Activated CD4-positive, alpha-beta T cell treated with anti-CD3 and anti-CD28 coated beads, Interleukin-2, Interleukin-6, amounts not matched to agents 100 ng/mL and 50 ng/mL, durations not matched to agents 16 hours and 8 hours (primary cell): ENCODE measurements at places on chromosomes 2 and 18.

- peak; percentile 64 for DNase-seq
These were observed 302 bp downstream of the TXNL4A start for GRCh38 chr18:79988071-79988450.

GRCh38 chr18:60570172-60570571 lies 197.6 kb upstream of the MC4R start:
- no peak for DNase-seq

- DNase-seq, result peak; percentile 34
These were observed 62.0 kb upstream of the ATL2 start for GRCh38 chr2:38438883-38439612.

DNA sequence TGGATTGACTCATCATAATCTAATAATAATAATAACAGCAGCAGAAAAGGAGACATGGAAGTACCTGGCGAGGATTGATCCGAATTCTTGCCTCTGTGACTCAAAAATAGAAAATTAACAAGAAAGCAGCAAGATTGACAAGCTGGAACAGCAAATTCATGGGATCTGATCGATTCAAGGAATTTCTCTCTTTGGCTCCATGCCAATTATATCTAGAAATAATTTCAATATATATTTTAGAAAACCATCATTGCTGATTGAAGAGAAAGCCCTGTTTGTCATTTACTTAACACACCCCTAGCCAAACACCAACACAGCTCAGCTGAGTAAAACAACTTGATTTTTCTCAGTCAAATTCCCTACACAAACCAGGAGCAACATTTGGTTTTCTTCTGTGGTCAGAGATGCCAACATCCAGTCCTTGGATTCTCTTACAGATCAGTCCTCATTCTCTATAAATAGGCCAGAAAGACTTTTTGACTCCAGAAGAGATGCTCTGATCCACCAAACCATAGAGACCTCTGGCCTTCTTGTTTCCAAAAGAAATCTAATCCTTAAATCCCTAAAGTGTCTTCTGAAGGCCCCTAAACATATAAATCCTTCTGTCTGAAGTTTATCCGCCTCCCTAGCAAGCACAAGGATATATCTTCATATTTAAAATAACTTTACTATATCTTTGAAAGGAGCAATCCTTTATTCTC lies 129.9 kb downstream of the CACNB4 start:
- DNase-seq, result no peak

DNA sequence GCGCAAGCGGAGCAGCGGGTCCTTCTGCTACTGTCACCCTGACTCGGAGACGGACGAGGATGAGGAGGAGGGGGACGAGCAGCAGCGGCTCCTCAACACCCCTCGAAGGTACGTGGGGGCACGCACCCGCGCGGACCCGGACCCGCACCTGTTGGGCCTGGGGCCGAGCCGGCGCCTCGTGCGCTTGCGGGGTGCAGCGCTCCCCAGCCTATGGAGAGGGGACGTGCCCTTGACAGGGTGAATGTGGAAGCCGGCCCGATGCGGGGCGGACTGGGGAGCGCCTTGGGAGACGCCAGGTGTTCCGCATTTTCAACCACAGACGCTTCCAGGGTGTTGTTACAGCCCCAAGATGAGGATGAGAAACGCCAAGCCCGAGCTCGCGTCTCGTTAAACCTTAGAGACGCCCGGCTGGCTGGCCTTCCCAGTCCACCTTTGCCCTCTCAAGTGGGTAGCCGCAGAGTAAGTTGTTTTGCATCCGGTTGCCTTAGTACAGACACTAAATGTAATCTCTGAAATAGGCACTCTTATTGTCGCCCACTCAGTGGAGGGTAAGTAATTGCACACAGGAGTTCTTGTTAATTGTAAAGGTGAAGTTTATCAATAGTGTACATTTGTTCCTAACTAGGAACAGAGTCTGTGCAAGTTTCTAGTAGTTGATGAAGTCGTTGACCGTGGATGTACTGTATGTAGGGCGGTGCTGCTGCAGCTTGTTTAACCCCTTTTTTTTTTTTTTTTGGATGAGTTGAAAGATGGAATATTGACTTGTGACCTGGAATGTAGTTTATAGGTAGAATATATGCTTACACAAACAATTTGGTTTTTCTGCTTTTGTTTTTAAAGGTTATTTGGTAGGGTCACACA lies 815 bp downstream of the GMCL1 start:
- DNase-seq, result peak; percentile 59

- DNase-seq, result no peak
These were observed 183.4 kb downstream of the GALR1 start for GRCh38 chr18:77433076-77433475.

- DNase-seq, result no peak
These were observed 94.1 kb upstream of the LDLRAD4 start for GRCh38 chr18:13124411-13124810.

DNA sequence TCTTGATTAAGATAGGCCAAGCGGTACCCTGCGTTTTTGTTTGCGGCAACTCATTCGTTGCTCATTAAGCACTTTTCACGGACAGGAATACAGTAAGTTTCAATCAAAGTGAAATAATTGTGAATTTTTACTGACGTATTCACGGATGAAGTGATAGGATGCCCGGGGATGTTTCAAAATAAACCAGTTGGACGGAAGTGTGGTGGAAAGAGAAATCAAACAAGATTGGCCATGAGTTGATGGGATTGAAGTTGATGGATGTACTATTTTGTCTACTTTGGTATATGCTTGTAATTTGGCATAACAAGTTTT lies 481 bp downstream of the TMEM177 start:
- DNase-seq, result no peak

DNA sequence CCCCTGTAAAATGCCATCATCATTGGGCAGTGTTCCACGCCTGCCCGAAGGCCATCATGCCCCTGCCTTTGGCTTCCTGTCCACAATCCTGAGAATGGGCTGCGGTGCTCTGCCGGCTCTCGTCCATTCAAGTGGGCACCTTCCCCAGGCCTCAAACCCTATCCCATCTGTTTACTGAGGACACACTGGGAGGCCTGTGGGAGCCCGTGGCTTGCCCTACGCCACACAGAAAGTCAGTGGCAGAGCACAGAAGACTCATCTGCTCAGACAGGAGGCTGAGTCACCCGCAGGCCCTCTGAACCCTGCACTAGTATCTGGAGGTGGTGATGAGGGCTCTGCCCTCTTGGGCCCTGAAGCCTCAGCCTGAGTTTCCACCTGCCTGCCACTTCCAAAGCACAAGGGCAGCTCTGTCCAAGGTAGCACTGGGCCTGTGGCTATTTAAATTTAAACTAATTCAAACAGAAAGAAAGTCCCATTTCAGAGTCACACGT lies 19.1 kb upstream of the ANKRD53 start:
- DNase-seq, result no peak

- DNase-seq, result no peak
These were observed 47.6 kb downstream of the ACTR3 start for GRCh38 chr2:113937501-113937900.

GRCh38 chr18:57143265-57143664 lies 3.6 kb upstream of the BOD1L2 start:
- DNase-seq, result no peak

GRCh38 chr2:84247532-84247931 lies 211.5 kb downstream of the SUCLG1 start:
- no peak for DNase-seq

GRCh38 chr2:237125967-237126366 lies 40.3 kb downstream of the COPS8 start:
- DNase-seq, result no peak

- peak; percentile 2 for DNase-seq
These were observed 459.3 kb downstream of the GALR1 start for GRCh38 chr18:77708826-77709506.

DNA sequence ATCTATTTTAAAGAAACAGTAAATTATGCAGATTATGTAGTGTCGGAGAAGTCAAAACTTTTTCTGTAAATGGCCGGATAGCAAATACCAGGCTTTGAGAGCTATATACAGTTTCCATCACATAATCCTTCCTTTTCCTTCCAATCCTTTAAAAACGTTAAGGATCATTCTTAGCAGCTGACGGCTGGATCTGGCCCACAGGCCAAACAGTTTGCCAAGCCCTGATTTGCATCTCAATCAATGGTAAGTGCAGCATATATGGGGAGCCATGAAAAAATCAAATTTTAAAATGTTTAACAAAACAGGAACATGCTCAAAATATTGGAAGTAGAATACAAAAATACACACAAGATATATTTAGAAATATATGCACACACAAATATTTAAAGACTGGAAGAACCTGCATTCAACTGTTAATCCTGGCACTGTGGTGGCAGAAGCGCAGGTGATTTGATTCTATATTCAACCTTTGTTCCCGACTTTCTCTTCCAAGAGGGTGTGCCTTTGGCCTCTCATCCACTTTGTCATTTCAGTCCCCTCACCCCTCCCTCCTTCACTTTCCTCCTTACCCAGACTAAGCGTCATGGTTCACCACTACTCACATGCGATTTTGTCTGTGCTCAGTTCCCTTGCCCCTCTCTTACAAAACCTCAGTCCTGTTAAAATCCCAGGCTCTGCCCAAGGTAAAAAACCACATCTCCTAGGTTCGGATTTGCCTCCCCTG lies 27.3 kb downstream of the NDUFA10 start:
- no peak for DNase-seq

DNA sequence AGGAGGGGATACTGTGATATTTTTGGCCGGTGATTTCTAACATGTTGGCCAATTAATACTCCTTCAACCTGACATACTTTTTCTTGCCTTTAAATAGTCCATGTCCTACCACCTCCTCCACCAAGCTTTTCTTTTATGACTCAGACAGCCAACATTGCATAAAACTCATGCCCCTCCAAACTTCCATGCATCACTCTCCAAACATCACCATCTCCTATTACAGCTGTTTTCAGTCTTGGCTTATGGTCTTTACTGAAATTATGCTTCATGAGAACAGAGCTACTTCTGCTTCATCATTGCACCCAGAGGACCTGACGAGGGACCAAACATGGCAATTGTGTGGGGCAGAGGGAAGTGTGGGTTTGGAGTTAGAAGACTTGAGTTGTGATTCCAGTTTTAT lies 305.4 kb downstream of the LPIN1 start:
- no peak for DNase-seq

DNA sequence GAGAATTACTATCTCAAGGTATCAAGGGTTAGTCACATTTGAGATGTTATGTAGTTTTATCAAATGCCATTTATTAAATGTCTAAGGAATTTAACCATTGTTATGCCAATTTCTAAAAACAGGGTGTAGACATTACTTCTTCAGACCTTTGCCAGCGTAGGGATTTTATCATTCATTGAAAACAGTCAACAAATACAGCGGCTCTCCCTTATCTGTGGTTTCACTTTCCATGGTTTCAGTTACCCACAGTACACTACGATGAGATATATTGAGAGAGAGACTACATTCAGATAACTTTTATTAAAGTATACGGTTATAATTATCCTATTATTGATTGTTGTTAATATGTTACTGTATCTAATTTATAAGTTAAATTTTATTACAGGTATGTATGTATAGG lies 234.7 kb downstream of the TMX3 start:
- no peak for DNase-seq

GRCh38 chr2:222364285-222364895 lies 60.0 kb upstream of the SGPP2 start:
- peak; percentile 4 for DNase-seq

GRCh38 chr2:53636596-53636995 lies 131.0 kb upstream of the CHAC2 start:
- no peak for DNase-seq

- no peak for DNase-seq
These were observed 32.3 kb downstream of the STEAP3 start for GRCh38 chr2:119255760-119256581.

DNA sequence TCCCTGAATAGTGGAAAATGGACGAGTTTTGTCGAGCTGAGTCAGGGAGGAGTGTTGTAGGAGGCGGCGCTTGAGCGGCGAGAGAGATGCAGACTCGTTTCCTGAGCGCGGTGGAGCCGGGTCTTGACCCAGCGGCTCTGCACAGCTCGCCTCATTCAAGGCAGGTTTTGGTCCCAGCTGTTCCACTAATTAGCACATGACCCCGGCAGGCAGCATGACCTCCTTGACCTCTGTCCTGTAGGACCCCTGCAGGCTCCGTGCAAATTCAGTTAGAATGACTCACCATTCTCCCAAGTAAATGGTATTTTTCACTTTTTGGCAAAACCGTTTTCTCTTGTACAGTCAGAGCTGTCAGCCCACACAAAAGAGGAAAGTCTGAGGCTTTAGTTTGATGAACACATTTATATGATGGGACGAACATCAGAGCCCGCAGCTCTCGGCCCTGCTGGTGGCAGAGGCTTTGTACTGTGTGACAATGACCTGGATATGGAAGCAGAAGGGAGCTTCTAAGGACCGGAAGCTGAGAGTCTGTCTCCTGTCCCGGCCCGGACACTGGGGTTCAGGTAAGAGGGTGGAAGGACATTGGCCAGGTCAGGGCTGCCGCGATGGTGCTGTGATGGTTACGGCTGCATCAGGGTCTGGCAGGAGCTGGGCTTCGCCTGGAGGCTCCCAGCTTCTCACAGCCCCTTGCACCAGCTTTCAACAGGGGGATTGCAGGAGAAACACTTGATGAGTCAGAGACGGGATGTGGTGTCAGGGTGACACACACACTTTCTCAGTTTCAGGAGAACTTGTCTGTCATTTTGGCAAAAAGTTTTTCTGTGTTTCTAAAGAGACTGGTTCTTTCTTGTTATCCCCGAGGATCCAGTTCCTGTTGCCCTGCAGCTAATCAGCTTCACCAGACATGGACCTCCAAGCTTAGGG lies 29.9 kb upstream of the ALKAL2 start:
- DNase-seq, result peak; percentile 77

DNA sequence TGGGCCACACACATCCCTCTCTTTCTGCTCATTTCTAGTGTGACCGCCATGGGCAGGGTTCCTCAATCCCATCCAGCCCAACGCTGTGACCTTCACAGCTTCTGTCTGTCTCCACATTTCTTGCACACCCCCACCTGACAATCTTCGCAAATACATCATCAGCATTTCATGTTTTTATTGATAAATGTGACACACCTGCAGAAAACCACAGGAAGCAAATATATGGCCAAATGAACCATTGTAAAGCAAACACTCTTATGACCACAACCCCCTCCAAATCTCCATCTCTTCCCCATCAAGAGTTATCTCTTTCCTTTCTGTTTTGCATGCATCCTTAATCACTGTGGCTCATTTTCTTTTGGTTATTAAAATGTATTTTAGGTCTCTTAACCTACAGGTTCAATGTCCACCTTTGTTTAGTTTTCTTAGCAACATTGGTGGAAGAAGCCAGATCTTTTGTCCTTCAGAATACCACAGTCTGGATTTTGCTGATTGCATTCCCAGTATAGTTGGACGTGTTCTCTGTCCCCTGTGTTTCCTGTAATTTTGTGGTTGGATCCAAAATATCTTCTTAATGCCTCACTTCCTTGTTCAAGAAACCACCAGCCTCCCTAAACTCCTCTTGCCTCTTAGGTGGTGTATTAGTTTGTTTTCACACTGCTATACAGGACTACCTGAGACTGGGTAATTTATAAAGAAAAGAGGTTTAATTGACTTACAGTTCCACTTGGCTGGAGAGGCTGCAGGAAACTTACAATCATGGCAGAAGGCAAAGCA lies 9.8 kb upstream of the NCK2 start:
- DNase-seq, result no peak

- DNase-seq, result no peak
These were observed 300.1 kb downstream of the TDRD15 start for GRCh38 chr2:21423854-21424253.

- DNase-seq, result peak; percentile 84
These were observed 18.8 kb downstream of the KLHL41 start for GRCh38 chr2:169528271-169528701.

- no peak for DNase-seq
These were observed 21.1 kb downstream of the ABCB11 start for GRCh38 chr2:169009865-169010579.
